ENCODE measurements at places on chromosomes 2 and 18. TPM values are rescaled to one million over a fixed set of nuclear protein-coding genes. Genes with fewer than 3 reads are reported as not detected.
A peak's percentile ranks its signal among the peaks of the same experiment; 100 is the strongest.

REEP1 gene
- total RNA-seq: 12.3 TPM

GPN1 gene
- 21.9 TPM for total RNA-seq

SERPINB7 gene
- not detected for total RNA-seq

LYPD1 gene
- total RNA-seq: 0.49 TPM

MOGAT1 gene
- not detected for total RNA-seq

KIAA2012 gene
- not detected for total RNA-seq

DNA sequence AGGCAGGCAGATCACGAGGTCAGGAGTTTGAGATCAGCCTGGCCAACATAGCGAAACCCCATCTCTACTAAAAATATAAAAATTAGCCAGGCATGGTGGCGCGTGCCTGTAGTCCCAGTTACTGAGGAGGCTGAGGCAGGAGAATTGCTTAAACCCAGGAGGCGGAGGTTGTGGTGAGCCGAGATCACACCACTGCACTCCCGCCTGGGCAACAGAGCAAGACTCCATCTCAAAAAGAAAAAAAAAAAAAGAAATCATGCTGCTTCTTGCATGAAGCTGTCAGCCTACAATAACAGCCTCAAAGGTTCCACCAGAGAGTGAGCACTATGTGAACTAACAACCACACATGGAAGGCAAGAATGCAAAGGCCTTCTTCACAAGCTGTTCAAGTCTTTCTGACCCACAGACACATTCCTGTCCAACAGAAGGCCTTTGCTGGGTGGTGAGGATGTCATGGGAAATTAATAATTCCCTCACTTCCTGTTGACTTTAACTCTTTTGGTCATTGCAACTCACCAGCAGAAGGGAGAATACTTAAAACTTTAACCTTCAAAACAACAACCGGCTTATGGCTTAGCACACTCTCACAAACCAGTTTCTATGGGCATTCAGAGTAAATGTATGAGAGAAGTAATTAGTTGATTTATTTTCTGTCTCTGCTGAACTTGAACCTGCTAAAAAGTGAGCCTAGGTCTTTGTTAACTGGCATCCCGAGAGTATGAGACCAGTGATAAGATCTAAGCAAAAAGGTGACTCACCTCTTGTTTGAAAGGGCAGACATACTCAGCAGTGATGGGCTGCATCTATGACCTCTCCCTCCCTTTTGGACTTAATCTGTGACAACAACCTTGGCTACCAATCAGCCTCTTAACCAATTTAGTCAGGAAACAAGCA is 11.8 kb downstream of the PLEKHM3 start:
- H3K4me1 ChIP-seq: no peaks in the 10 kb centered on the region
- no peak overlapping the region for H3K4me3 ChIP-seq
- no peaks in the 10 kb centered on the region for H3K27me3 ChIP-seq
- no peaks in the 10 kb centered on the region for H3K36me3 ChIP-seq

DNA sequence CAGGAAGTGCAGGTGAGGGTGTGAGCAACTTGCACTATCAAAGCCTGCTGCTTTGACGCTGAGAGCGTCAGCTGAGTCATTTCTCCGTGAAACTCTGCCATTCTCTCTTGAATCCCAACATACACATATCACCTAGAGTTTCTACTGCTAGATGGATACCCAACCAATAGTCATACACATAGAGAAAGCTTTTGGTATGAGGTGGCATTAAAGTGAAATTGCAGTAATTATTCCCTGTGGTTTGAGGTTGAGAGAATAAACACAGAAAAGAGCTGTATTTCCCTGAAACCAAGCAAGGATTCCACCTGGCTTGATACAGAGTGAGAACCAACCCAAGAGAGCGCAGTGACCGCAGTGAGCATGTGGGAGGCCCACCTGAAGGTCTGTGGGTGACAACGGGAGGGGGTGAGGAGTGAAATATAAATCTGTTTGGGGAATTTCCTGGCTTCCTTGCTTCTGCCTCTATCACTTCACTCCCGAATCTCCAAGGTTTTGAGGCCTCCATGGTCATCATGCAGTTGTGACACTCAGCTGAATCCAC is 28.8 kb upstream of the TMEM18 start:
- no peak overlapping the region for H3K27ac ChIP-seq
- DNase-seq: no peak
- no peak overlapping the region for H3K4me3 ChIP-seq
- no peaks in the 10 kb centered on the region for H3K27me3 ChIP-seq

GRCh38 chr2:88660622-88661021 is 30.9 kb upstream of the RPIA start:
- no peak overlapping the region for H3K4me3 ChIP-seq
- DNase-seq: no peak
- H3K36me3 ChIP-seq: no peaks in the 10 kb centered on the region
- no peaks in the 10 kb centered on the region for H3K4me1 ChIP-seq
- H3K27me3 ChIP-seq: no peaks in the 10 kb centered on the region

- DNase-seq: no peak
- H3K27ac ChIP-seq: no peak overlapping the region
- no peak overlapping the region for H3K4me3 ChIP-seq
- H3K4me1 ChIP-seq: no peaks in the 10 kb centered on the region
- no peaks in the 10 kb centered on the region for H3K27me3 ChIP-seq
Measured at GRCh38 chr2:124919296-124919695, 894.2 kb downstream of the CNTNAP5 start.

DNA sequence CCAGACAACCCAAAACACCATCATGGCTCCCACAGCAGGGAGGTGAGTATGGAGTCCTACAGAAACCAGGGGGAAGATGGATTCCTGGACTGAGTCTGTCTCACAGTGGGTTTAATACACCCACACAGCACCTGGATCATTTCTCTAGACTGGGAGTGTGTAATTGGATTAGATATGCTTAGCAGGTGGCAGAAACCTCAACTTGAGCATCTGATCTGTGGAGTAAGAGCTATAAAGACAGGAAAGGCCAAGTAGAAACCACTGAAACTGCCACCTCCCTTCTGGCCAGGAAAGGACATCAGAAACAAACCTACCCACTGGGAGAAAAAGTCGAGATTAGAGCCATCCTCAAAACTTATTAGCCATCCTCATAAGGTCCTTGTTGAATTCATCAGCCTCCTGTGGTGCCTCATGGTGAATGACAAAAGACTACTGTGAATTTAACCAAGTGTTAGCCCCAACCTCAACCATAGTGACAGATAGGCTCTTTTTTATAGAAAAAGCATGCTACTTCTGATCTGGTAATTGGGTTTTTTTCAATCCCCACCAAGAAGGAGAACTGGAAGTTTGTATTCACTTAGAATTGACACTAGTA is 28.1 kb upstream of the CHST9 start:
- no peaks in the 10 kb centered on the region for H3K36me3 ChIP-seq
- no peaks in the 10 kb centered on the region for H3K27me3 ChIP-seq
- H3K4me1 ChIP-seq: no peaks in the 10 kb centered on the region
- H3K27ac ChIP-seq: no peak overlapping the region
- no peak overlapping the region for H3K4me3 ChIP-seq

GRCh38 chr2:210287301-210287700 is 27.7 kb downstream of the MYL1 start:
- H3K27me3 ChIP-seq: no peaks in the 10 kb centered on the region
- no peak overlapping the region for H3K4me3 ChIP-seq
- peak; percentile 3 for DNase-seq

- peak overlapping the region; percentile 33 for H3K4me3 ChIP-seq
- DNase-seq: no peak
- H3K27ac ChIP-seq: no peak overlapping the region
- no peaks in the 10 kb centered on the region for H3K36me3 ChIP-seq
- H3K27me3 ChIP-seq: no peaks in the 10 kb centered on the region
Measured at GRCh38 chr2:68317971-68318913, 1.5 kb downstream of the CNRIP1 start.

GRCh38 chr2:201839727-201840126 is 33.4 kb downstream of the CDK15 start:
- no peaks in the 10 kb centered on the region for H3K36me3 ChIP-seq
- no peaks in the 10 kb centered on the region for H3K27me3 ChIP-seq
- no peaks in the 10 kb centered on the region for H3K4me1 ChIP-seq
- DNase-seq: no peak

GRCh38 chr18:47935321-47936055 is 5.0 kb upstream of the SMAD2 start:
- H3K4me3 ChIP-seq: no peak overlapping the region
- H3K27ac ChIP-seq: no peak overlapping the region
- no peaks in the 10 kb centered on the region for H3K36me3 ChIP-seq
- H3K4me1 ChIP-seq: no peaks in the 10 kb centered on the region

- no peak for DNase-seq
- no peaks in the 10 kb centered on the region for H3K27me3 ChIP-seq
- H3K36me3 ChIP-seq: no peaks in the 10 kb centered on the region
- no peaks in the 10 kb centered on the region for H3K4me1 ChIP-seq
- no peak overlapping the region for H3K4me3 ChIP-seq
- H3K27ac ChIP-seq: no peak overlapping the region
Measured at GRCh38 chr2:182615036-182615435, 101.0 kb upstream of the DNAJC10 start.

DNA sequence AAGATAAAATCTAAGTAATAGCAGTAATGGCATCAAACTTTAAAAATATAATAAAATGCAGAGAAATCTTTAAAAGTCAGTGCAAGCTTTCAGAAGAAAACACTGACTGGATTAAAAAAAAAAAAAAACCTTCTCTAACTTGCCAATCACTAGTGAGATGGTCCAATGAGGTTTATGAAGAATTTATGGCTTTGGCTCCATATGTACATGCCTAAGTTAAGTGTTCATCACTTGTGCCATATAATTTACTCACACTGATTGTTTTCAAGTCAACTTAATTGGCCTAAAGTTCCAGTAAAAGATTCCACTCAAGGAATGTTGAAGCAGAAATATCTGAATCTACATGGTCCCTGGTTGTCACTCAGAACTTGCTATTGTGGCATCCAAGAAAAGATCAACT is 40.7 kb upstream of the RAB27B start:
- H3K27ac ChIP-seq: no peak overlapping the region
- DNase-seq: no peak
- no peaks in the 10 kb centered on the region for H3K4me1 ChIP-seq
- H3K27me3 ChIP-seq: no peaks in the 10 kb centered on the region
- no peaks in the 10 kb centered on the region for H3K36me3 ChIP-seq

DNA sequence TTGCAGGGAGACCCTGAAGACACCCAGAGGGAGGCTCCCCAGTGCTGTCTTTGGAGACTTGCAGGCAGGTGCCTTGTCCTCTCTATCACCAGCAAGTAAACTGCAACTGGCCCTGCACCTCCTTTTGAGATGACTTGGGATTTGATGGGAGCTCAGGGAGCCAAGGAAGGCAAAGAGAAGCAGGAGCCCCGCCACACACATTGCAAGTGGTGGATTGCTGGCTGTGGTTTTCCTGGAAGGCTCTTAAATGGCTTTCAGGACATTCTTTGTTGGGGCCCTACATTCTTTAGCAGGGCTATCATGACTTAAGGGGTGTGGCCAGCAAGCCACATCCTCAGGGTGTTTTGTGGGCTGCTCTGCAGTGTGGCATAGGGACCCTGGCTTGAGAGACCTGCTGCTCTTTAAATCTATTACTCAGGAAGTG is 39.9 kb upstream of the CDC42EP3 start:
- H3K4me1 ChIP-seq: peaks cover 2% of the 10 kb centered on the region
- no peaks in the 10 kb centered on the region for H3K27me3 ChIP-seq
- H3K36me3 ChIP-seq: no peaks in the 10 kb centered on the region
- H3K27ac ChIP-seq: no peak overlapping the region
- no peak overlapping the region for H3K4me3 ChIP-seq
- no peak for DNase-seq

- H3K27ac ChIP-seq: no peak overlapping the region
- DNase-seq: no peak
- H3K27me3 ChIP-seq: no peaks in the 10 kb centered on the region
- no peaks in the 10 kb centered on the region for H3K4me1 ChIP-seq
Measured at GRCh38 chr2:199456383-199457146, 1.2 kb downstream of the SATB2 start.

DNA sequence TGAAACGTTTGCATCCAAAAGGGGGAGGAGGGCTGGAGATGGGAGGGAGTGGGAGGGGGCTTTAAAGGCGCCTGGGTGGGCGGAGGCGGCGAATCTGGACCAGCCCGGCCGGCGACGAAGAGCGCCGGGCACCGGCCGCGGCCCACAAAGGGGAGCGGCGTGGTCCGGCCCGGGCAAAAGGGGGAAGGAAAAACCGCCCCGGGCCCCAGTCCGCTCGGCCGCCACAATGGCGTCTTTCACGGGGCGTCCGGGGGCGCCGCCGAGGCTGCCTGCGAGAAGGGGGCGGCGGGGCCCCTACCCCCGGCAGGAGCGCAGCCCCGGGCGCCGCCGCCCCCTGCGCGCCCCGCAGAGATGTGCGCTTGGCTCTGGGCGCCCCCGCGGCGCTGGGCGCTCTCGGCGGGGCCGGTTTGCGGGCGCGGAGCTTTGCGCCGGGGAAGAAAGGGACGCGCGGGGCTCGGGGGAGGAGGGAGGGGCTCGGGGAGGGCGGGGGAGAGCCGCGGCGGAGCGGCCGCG is 108.1 kb upstream of the KCTD1 start:
- H3K4me1 ChIP-seq: no peaks in the 10 kb centered on the region
- peak overlapping the region; percentile 97 for H3K4me3 ChIP-seq
- H3K36me3 ChIP-seq: no peaks in the 10 kb centered on the region
- no peak for DNase-seq

DNA sequence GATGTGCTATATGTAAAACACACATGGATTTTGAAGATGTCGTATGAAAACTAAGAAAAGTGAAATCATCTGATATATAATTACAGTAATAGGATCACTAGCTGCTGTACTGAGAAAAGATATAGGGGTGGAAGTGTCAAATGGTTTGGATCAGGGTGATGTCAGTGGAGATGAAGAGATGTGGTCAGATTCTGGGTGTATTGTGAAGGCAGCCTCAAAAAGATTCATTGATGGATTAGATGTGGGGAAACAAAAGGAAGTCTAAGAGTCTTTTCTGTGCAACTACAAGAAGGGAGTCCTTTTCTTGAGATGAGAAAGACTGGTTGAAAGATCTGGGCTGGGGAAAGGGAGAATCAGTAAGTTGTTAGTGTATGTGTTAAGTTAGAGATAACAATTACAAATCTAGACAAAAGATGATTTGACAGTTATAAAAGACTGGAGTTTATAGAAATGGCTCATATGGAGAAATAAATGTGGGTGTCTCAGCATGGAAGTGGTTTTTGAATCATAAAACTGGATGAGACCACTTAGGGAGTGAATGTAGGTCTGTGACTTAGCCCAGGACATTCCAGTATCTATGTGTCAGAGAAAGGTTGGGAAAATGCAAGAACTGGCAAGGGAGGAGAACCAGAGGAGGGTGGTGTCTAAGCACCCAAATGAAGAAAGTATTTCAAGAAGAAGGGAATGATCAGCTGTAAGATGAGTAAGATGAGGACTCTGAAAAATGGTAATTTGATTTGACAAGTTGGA is 347.4 kb downstream of the PARD3B start:
- H3K4me1 ChIP-seq: no peaks in the 10 kb centered on the region
- no peak overlapping the region for H3K27ac ChIP-seq
- no peak overlapping the region for H3K4me3 ChIP-seq
- DNase-seq: no peak

GRCh38 chr2:10753876-10754275 is 32.4 kb downstream of the ATP6V1C2 start:
- no peak for DNase-seq
- no peak overlapping the region for H3K4me3 ChIP-seq
- no peaks in the 10 kb centered on the region for H3K27me3 ChIP-seq
- H3K4me1 ChIP-seq: no peaks in the 10 kb centered on the region
- H3K27ac ChIP-seq: no peak overlapping the region
- H3K36me3 ChIP-seq: no peaks in the 10 kb centered on the region

All from aorta (tissue), 5 donors.